ENCODE measurements at places on chromosomes 2 and 18.
A peak's percentile ranks its signal among the peaks of the same experiment; 100 is the strongest.

DNA sequence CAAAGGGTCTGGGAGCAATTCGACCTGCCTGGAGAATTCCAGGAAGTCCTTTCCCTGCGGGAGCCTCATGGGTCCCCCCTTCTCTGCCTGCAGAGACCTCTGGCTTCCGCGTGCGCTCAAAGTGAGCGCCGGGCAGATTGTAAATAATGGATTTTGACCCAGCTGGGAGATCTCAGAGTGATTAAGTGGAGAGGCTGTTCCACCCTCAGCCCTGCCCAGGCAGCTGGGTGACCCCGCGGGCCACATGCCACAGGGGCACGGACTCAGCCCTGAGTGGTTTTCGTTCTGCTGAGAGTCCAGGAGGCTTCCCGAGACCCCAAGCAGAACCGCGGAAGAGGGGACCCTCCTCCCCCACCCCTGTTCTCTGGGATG is 1.2 kb downstream of the KCNG2 start:
- DNase-seq, result no peak

- peak; percentile 42 for DNase-seq
These were observed 45.4 kb downstream of the ST8SIA5 start for GRCh38 chr18:46711444-46711863.

DNA sequence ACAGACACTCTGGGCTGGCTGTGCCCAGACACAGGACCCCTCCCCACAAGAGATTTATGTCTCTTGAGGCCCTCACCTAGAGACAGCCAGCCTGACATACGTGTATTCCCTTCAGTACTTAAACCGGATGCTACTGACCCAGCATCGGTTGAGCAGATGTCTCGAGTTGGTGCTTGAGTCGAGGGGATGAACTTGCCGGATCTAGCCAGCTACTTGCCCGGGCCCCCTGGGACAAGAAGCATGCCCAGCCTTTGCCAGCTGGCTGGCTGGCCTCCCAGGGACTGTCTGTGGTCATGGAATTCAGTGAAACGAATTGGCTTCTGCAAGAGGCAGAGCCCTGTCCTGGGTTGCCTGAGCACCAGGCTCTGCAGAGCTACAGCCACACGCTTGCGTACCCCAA is 36.0 kb downstream of the DNMT3A start:
- no peak for DNase-seq

GRCh38 chr2:107001551-107001950 is 115.6 kb upstream of the ST6GAL2 start:
- no peak for DNase-seq

GRCh38 chr2:232937278-232937906 is 67.3 kb downstream of the SNORC start:
- DNase-seq, result peak; percentile 32

Data from ELF-1 (cell line).